ENCODE measurements at places on chromosomes 1 and 21.

DNA sequence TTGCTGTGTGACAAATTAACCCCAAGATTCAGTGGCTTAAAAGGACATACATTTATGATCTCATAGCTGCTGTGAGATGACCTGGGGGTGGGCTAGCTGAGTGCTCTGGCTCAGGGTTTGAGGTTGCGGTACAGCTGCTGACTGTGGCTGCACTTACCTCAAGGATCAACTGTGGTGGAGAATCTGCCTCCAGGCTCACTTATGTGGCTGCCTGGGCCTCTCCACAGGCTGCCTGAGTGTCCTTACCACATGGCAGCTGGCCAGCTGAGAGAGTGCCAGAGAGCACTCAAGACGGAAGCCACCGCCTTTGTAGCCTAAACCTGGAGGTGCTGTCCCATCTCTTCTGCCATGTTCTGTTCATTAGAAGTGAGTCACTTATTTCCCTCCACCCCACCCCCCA is 5.7 kb downstream of the LRRC71 start:
- DNase-seq = no peak

DNA sequence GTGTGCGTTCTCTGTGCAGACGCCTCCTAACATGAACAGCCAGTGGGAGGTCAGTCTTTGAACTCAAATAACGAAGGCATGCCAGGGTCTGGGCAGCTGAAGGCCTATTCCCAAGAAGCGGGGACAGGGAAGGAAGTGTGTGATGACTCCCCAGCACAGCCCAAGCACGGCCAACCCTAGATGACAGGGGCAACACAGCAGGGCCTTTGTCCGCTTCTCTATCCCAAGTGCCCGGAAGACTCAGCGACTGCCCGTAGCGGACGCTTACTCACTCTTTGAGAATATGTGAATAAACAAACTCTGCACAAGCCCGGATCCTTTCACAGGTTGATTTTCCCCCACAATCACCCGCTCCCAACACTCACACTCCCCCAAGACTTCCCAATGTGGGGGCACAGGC is 11.2 kb downstream of the C1orf198 start:
- no peak for DNase-seq

DNA sequence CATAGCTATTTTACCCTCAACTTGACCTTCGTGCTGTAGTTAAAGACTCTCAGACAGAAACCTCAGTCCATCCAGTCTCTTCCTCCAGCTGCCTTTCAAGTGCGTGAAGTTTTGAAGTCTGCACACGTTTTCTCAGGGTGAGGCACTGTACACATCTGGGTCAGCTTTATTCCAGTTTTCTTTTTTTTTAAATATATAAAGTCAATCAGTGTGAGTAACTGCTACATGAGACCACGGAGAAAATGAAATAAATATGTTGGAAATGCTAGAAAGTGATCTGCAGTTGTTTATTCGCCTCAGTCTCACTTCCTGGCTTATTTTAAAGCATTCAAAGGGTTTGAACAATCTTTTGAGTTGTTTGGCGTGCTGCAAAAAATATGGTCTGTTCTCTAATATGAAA is 135.7 kb downstream of the ROR1 start:
- no peak for DNase-seq

DNA sequence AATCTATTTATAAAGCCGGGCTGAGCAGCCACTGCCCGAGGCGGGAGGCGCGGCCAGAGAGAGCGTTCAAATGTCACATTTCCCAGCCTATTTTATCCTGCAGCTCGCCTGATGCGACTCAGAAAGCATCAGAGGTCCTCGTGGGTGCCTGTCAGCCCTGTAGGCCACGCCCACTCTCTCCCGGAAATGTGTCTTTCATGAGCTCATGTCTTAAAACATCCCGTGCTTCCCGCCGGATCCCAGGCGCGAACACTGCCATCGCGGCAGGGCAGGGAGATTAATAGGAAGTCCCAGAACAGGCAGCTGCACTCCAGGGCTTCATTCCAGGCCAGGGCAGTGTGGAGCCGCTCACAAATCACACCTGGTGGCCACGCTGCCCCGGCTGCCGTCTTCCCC is 117.5 kb downstream of the PRDM16 start:
- no peak for DNase-seq

DNA sequence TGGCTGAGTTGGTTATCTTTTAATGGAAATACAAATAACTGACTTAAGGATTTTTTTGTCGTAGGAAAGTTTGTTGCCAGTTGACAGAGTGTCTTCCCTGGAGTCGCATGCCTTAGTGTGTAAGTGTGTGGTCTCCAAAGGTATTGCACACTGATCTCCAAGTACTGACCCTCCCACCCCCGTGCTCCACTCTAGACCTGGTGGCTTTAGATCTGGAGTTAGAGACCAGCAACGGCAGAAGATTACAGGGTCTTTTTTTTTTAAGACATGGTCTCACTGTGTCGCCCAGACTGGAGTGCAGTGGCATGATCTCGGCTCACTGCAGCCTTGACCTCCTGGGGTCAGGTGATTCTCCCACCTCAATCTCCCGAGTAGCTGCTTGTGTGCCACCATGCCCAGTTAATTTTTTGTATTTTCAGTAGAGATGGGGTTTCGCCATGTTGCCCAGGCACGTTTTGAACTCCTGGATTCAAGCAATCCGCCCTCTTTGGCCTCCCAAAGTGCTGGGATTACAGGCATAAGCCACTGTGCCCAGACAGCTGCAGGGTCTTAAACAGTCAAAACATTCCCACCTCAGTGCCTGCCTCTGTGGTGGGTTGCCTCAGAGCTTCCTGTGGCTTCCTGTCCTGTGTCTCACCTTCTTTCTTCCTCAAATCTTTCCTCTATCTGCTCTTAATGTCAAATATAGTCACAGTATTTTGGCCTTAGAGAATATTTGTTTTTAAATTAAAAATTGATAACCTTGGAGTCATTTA is 6.9 kb downstream of the TRAPPC10 start:
- no peak for DNase-seq

GRCh38 chr1:201311356-201312011 is 28.2 kb downstream of the PKP1 start:
- no peak for DNase-seq

GRCh38 chr1:47235241-47235681 is 3.2 kb upstream of the TAL1 start:
- DNase-seq = no peak

GRCh38 chr1:4636644-4637380 is 17.6 kb upstream of the AJAP1 start:
- no peak for DNase-seq
